ENCODE measurements at places on chromosomes 5 and 9.

GRCh38 chr5:420632-421286 lies 22.2 kb upstream of the EXOC3 start:
- DNase-seq = no peak

- DNase-seq = no peak
Measured at GRCh38 chr9:125904155-125904851, 157.1 kb downstream of the PBX3 start.

DNA sequence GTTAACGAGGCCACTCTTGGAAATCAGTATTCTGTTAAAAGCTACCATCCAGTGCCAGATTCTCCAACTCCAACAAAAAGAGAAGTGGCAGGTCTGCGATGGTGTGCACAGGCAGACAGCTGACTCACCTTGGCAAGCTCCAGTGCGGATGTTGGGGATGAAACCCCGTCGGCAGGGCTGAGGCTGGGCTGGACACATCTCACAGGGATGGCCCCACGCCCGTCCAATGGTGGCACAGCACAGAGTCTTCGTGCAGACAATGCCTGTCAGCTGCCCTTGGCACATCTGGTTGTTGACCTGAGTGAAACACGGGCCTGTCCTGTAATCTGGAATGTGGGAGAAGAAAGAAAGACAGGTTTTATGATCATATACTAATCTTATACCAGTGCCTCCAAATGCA lies 73.4 kb downstream of the FBN2 start:
- DNase-seq = no peak

DNA sequence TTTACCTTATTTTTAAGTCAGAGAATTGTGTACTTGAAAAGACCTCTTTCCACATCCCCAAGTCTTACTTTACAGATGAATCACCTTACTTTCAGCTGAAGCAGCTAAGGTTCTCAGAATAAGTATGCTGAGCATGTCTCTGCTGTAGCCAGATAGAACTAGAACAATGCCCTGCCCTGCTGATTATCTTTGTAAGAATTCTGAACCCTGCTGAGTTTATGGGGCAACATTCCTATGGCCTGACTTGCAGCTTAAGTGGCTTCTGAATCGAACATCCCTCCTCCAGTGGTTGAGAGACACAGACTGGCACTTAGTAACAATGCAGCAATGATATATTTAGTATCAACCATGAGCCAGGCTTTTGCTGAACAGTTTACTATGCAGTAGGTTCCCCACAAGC lies 592.0 kb upstream of the WWC1 start:
- no peak for DNase-seq

GRCh38 chr5:31880449-31880848 lies 241.5 kb downstream of the PDZD2 start:
- DNase-seq = no peak

- no peak for DNase-seq
Measured at GRCh38 chr5:64864171-64864570, 95.4 kb downstream of the CWC27 start.

- DNase-seq = no peak
Measured at GRCh38 chr9:136804509-136805206, 3.1 kb upstream of the RABL6 start.

- DNase-seq = no peak
Measured at GRCh38 chr5:83589786-83590185, 118.2 kb downstream of the VCAN start.

GRCh38 chr5:167352801-167353200 lies 938.6 kb upstream of the WWC1 start:
- peak; percentile 30 for DNase-seq

DNA sequence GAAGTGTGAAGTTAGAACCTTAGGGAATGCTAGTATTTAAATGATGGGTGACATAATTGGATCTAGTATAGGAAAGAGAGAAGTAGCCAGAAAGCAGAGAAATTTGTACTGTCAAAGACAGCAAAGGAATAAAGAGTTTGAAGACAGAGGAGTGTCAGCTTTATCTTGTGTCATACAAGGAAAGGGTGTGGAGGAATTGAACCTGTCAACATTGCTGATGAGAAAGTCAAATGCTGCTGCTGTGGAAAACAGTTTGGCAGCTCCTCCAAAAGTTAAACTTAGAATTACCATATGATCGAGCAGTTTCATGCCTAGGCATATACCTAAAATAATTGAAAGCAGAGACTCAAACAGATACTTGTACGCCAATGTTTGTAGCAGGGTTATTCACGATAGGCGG lies 63.7 kb downstream of the DENND4C start:
- no peak for DNase-seq

GRCh38 chr9:96554326-96554725 lies 65.3 kb downstream of the CDC14B start:
- no peak for DNase-seq

GRCh38 chr5:68233075-68233474 lies 17.5 kb downstream of the PIK3R1 start:
- DNase-seq = no peak

DNA sequence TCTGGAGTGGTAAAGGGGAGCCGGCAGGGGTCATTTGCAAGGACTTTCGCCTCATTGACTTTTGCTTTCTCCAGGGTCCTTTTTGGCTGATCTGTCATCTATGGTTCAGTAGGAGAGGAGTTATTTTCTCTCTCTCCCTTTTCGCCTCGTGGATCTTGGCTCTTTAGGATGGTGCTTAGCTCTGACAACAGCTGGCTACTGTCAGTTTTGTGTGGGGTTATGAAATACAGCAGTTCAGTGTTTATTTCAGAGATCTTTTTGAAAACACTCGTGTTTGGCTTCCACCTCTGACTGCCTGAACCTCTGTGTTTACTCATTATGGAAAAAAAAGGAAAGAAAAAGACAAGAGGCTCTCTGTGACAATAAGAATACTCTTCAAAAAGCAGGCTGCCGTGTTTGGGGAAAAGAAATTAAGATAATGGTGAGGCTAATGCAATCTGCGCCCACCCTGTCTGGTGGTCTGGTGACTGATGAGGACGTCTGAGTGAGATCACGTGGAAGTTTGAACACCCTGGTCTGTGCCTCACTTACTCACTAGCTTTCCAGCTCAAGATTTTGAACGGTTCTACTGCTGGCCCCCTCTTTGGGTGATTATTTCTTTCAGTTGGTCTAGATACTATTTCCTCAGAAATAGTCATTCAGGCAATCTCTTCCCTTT lies 567.7 kb downstream of the CAAP1 start:
- DNase-seq = peak; percentile 24

- no peak for DNase-seq
Measured at GRCh38 chr9:74556685-74557084, 59.5 kb downstream of the RORB start.

DNA sequence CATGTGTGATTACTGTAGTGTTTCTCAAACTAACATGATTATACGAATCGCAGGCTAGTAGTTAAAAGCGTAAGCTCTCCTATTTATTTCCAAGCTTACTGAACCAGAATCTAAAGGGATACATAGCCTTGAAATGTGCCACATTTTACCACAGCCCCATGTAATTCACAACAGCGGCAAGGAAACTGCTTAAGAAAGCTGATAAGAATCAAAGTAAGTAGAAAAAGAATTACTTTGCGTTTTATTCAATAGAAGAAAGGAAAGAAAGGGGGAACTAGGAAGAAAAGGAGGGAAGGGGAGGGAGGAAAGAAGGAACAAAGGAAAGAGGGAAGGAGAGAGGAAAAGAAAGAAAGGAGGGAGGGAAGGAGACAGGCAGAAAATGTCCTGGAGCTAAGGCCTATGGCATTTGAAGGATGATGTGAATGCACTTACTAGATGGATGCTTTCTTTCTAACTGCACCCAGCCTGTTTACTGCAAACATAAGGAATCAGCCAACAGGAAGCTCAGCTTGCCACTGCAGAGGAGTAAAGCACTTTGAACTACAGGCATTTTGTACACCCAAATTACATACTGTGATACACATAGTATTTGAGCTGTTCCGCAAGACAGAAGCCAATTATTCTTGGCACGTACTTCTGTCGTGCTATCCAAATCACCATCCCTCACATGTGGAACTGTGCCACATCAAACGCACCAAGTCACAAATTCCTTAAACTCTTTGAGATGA lies 521.7 kb downstream of the RAB3C start:
- no peak for DNase-seq

DNA sequence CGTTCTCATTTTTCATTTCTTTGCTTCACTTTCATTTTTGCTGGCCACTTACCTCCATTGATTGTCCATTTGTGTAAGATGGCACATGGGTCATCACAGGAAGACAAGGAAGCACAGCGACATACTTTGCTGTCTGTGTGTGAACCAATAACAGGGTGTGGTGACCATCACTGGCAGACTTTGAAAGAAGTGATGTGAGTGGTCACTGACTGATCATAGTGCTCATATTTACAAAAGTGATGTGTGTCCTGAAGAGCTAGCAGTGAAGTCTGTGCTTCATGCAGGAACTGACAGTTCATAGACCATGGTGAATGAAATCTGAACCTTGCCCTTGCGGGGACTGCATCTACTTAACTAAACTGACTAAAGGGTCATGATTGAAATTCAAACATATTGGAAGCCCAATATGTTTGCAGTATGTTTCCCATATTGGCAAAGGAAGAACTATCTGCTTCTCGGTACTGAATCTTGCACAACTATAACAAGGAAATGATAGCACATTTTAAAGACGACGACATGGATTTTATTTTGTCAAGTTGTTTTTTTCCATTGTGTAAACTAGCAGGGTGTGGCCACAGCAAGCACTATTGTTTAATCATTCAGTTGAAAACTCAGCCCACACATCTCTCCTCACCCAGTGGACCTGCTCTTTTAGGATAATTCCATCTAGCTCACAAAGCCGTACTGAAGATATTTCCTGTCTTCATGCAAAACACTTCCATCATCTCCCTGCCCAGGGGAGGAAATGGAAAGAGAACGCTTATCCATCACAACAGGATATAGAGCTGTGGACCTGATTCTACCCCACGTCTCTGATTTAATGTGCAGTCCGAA lies 232.0 kb upstream of the ANKRD55 start:
- DNase-seq = no peak

GRCh38 chr9:105978826-105979225 lies 284.5 kb downstream of the TMEM38B start:
- no peak for DNase-seq

DNA sequence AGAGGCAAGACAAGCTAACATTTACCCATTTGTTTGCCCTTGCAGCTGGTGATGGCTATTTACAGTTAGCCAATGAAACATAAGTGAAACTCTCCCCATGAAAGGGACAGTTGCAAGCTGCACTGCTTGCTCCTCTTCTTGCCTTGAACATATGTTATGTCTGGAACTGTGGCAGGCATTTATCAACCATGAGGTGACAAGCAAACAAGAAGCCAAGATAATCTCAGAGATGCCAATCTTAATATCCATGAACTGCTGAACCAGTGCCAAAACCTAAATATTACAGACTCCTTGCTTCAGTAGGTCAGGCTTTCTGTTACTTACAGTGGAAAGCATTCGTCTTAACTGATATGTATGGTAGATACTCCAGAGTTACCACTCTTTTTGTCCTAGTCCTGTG lies 133.4 kb downstream of the ACTBL2 start:
- no peak for DNase-seq

- no peak for DNase-seq
Measured at GRCh38 chr9:118088090-118088489, 383.9 kb downstream of the TLR4 start.

GRCh38 chr5:1831677-1832313 lies 30.6 kb downstream of the NDUFS6 start:
- DNase-seq = no peak

DNA sequence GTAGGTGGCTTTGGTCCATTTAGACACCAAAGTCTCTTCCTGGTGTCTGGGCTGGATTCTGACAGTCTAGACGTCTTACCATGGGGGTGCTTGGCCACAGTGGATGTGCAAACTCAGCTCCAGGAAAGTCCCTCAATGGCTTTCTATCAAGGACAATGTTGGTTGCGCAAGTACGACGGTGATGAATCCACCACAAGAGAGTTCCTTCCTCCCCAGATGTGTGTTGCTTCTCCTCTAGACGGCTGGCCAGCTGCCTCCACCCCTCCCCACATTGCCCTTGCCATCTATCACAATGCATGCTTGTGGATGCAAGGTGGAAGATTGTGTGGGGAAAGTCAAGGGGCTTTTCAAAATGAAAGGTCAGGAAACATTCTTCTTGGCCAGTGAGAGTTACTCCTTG lies 89.7 kb upstream of the IRX2 start:
- DNase-seq = no peak

GRCh38 chr9:94666364-94667099 lies 27.2 kb upstream of the FBP1 start:
- no peak for DNase-seq

GRCh38 chr5:148509893-148510292 lies 126.1 kb downstream of the FBXO38 start:
- no peak for DNase-seq

DNA sequence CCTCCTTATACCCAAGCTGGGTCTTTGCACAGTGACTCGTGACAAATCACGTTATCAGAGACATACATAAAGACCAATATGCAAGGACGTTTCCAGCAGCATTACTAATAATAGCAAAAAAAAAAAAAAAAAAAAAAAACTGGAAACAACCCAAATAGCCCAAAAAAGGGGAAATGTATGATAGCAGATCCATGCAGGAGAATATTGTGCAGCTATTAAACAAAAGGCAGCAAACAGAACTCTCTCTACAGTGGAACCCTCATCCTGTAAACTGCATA lies 37.7 kb downstream of the C5orf15 start:
- DNase-seq = no peak

- DNase-seq = no peak
Measured at GRCh38 chr9:7777771-7778170, 21.8 kb downstream of the DMAC1 start.

DNA sequence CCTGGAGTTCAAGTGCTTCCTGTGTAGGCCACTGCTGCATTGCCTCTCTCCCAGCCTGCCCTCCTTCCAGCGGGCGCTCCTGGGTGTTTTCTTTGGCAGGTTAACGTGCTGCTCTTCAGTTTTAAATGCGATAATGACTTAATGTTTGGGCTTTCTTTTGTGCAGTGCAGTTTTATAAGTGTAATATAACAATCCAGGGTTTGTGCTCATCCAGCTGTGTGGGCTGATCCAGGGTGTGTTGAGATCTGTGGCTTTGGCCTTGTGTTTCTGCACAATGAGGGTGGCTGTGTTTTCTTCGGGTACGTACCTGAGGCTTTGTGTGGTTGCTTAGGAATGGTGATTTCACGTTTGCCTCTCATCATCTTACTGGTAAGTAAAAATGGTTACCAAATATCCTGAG lies 50.6 kb downstream of the PCSK5 start:
- no peak for DNase-seq

DNA sequence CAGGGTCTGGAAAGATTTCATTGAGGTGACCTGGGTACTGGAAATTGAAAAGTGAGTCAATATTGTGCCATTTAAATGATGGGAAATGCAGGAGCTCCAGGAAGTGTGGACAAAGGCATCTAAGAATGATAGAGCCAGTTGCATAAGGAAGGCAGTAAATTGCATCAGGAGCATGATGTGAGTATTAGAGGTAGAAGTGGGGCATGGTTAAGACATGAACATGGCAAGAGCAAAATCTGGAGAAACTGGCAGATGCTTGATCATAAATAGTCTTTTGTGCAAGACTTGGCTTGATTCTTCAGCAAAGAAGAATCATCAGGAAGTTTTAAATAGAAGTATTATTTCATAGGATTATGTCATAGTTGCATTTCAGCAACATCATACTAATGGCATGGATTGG lies 157.4 kb upstream of the PUM3 start:
- DNase-seq = no peak
